ENCODE measurements at places on chromosomes 12 and 14.

GRCh38 chr14:57390806-57391516 lies 575 bp downstream of the NAA30 start:
- DNase-seq, result no peak

DNA sequence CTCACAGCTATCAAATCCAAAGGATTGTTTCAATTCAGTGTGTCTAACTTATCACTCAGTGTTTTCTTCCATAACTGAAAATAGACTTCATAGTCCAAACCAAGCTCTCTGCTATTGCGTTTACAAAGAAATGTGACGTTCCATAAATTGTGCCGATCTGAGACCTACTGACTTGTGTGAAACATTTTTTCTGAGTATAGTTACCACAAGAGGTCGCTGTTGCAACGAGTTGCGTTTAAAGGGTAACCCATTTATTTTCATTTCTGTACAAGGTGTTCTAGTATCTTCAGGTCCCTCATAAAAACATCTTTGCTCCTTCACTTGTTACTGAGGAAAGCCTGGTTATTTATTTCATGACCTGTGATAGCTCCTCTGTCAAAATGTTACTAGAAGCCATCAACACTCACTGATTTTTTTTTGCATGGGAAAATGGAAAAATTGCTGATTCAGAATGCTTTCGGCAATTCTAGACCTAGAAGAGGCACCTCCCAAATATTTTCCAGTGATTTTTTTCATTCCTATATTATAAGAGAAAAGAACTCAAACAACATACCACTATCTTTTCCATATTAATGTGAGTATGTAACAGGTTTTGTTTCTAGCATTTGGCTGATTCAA lies 60.9 kb upstream of the OR4E1 start:
- no peak for DNase-seq

DNA sequence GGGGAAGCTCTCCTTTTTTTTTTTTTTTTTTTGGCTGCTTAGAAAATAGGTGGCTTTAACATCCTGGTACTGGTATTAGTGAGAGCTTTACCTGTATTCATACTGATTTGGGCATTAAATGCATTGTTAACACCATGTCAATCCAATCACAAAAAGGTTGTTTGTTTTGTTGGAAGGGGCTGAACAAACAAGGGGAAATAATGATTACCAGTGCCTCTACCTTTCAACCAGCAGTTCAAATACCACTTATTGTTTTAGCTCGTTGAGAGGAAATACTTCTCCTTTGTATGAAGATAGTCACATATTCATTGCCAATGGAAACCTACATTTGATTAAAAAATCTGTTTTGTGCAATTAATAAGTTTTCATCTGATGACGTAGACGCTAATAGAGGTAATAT lies 72.9 kb downstream of the MIPOL1 start:
- no peak for DNase-seq

DNA sequence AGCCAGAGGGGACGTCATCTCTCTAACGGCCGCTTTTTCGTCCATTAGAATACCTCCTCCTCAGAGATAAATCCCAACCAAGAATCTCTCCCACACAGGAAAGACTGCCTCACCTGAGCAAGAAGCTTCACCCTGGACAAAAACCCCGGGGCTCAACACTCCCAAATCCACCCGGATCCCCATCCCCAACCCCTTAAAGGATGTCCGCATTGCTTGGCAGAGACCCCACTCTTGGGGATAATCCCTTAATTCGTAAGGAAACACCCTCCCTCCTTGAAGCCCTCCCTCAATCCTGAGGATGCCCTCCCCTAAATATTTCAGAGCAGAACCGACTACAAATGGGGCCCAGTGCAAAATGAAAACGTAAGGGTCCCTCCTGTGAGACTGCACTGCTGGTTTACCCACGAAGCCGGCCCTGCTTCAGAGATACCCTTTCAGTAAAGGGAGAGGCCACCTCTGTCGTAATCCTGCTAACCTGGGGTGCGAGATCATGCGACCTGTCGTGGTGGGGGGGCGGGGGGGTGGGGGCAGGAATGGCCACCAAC lies 655 bp upstream of the DYNLL1 start:
- DNase-seq, result no peak

- DNase-seq, result no peak
These were observed 36.3 kb upstream of the NTF3 start for GRCh38 chr12:5395443-5396271.

DNA sequence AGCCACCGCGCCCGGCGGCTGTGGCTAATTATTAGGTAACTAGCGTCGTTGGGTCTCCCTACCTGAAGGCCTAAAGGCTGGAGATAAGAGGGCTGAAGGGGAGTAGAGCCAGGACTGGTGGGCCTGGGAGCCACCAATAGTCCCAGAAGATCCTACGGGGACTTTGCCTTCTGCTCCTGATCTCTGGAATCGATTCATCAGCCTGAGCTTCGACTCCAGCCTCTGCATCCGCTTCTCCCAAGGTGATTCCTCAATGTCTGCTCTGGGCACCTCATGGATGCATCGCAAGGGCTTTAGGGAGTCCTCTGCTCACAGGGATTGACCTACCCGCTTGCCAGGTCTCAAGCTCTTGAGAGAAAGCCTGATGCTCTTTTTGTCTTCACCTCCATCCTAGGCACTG lies 14.7 kb upstream of the KDM2B start:
- DNase-seq, result no peak

GRCh38 chr12:65508276-65509035 lies 230.0 kb downstream of the MSRB3 start:
- no peak for DNase-seq

DNA sequence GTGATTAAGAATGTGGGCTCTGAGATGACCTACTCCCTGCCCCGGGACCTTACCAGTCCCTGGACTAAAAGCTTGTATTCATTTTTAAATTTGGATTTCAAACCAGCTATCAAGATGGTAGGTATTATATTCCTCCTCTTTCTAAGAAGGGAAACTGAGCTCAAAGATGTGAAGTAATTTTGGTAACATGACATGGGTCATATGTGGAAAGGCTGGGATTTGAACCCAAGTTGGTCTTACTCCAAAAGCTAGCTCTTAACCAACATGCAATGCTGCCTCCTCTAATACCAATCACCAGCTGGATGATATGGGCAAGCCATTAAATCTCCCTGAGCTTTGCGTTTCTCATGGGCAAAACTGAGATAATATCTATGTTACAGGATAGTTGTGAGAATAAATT lies 166.4 kb upstream of the SLC38A2 start:
- no peak for DNase-seq

GRCh38 chr14:51251486-51251885 lies 11.4 kb downstream of the TMX1 start:
- DNase-seq, result no peak

GRCh38 chr12:51865757-51866270 lies 17.3 kb upstream of the FIGNL2 start:
- no peak for DNase-seq

DNA sequence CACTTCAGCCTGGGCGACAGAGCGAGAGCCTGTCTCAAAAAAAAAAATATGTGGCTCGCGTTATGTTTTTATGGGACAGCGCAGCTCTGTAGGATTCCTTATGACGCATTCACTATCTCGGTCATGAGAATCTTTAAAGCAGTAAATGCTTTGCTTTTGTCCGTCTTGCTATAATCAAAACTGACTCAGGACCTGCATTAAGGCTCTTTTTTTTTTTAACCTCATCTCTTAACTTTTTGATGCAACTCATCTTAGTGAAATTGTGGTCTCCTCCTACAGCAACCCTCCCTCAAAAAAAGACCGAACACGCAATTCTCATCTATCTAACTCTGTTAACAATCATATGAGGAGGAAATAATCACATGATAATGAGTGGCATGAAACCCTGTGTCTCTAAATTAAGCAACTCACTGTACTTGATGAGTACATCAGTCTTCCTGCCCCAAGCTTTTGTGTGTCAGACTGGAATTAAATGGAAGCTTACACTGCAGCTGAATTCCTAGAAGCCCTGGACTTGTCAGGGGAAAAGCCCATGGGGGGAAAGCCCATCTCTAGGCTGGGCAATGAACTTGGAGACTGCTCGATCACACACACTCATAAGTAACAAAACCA lies 4.3 kb downstream of the P2RX4 start:
- DNase-seq, result no peak

GRCh38 chr14:75976826-75977581 lies 4.8 kb downstream of the TGFB3 start:
- no peak for DNase-seq

DNA sequence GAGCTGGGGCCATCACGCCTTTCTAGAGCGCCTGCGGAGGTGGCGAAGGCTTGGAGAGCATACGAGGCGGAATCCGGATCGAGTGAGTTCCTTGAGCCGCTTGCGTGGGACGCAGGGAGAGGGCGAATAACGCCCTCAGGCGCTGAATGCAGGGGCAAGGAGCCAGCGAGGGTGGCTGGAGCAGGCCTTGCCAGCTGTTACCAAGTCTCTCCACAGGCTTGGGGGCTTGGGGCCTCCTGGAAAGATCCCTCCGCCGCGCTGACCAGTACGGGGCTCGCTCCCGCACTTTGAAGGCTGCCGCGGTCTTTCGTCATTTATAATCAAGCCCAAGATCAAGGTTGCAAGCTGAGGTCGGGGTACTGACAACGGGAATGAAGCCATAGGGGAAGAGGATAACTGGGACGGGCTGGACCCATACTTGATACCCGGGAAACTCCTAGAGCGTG lies 1.2 kb downstream of the FLRT2 start:
- DNase-seq, result no peak

Data from stimulated activated CD8-positive, alpha-beta memory T cell treated with anti-CD3 and anti-CD28 coated beads, Interleukin-15, amount 100 ng/mL, for 4 hours (primary cell).